ENCODE measurements at places on chromosomes 4 and X.

GRCh38 chr4:72390409-72390808, 178.6 kb downstream of the ADAMTS3 start:
- DNase-seq, result no peak

GRCh38 chr4:3079694-3080123, 5.2 kb downstream of the HTT start:
- no peak for DNase-seq

DNA sequence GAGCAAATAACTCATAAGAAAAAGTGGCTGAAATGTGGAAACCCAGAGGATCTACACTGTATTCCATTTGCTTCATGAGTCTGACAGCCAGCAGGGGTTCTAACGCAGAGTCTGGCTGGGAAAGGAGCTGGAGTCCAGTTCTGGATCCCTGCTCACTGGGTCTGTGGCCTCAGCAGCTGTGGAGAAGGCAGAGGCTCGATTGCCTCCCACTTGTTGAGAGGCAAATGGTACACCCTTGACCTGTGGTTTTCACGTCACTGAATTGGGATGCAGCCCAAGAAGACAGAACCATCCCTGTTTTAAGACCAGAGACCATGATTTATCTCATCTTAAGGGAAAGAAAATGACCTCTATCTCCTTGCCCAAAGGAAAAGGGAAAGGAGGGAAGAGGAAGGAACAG, 147.0 kb upstream of the NOCT start:
- no peak for DNase-seq

DNA sequence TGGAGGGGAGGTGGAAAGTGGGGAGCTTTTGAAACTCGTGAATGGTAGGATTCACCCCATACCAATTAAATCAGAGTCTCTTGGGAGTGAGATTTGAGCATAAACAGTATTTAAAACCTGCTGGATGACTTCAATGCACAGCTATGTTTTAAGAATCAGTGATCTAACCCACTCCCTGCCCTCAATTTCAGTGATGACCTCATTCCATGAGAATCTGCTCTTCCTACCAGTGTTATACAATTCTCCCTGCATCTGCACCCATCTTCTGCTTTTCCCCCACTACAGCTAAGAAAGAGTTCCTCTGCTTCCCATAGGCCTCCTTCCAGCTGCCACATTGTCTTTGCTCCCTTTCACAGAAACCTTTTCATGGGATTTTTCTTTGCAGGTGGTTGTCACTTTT, 18.3 kb upstream of the H2AZ1 start:
- no peak for DNase-seq

- no peak for DNase-seq
Measured at GRCh38 chrX:137999552-137999951, 433.6 kb downstream of the ZIC3 start.

- DNase-seq, result no peak
Measured at GRCh38 chrX:153769865-153770600, 6.0 kb downstream of the PLXNB3 start.

- DNase-seq, result no peak
Measured at GRCh38 chr4:96630839-96631238, 790.9 kb downstream of the PDHA2 start.

DNA sequence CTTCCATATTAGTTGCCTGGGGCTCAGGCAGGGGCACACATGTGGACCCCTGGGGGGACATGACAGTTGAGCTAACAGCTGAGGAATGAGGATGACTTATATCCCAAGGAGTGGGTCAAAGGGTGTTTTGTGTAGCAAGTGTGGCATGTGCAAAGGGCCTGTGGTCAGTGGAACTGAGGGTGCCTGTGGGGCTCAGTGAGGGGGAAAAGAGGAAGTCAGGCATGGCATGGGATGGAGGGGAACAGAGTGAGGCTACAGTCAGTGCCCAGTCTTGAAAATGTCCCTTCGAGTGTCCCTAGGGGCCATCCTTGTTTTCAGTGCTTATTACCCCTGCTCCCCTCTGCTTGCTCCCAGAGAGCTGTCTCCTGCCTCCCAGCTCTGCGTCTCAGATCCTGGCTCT, 64.3 kb upstream of the CD99 start:
- DNase-seq, result no peak

- DNase-seq, result no peak
Measured at GRCh38 chr4:154617820-154618317, 5.4 kb upstream of the FGG start.

DNA sequence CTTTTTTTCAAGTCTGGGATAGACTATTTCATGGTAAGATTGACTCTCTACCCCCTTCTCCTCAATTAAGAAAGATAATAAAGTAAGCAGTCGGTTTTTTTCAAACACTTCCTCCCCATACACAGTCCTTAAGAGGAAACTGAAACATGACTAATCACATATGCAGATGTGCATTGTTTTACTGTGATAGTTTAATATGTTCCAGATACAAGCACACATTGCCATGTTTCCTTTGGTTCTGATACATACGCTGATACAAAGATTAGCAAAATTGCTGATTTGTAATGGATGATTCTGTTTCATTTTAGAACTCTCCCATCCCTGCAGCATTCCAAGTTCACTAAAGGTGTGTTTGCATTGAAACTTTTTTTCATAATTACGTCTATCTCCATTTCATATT, 76.1 kb downstream of the FBXO8 start:
- no peak for DNase-seq

GRCh38 chrX:30613721-30614120, 36.2 kb upstream of the TASL start:
- DNase-seq, result no peak

DNA sequence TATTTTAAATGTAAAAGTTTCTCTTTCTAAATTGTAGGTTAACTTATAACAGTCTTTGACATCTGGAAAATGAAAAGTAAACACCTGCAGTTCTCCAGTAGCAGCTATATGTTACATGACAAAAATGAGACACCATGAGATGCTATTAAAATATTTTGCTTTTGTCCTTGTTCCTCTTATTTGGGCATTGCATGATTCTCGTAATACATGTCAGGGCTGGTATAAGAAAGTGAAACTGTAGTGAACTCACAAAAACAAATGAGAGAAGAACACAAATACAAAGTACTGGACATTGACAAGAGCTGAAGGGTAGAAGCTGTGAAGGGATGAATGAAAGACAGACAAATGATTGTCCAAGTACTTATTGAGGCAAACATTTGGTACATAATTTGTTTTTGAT, 9.0 kb downstream of the GK2 start:
- DNase-seq, result no peak

GRCh38 chr4:114688059-114688458, 89.5 kb downstream of the UGT8 start:
- no peak for DNase-seq

- DNase-seq, result no peak
Measured at GRCh38 chrX:31021537-31021936, 50.3 kb downstream of the FTHL17 start.

DNA sequence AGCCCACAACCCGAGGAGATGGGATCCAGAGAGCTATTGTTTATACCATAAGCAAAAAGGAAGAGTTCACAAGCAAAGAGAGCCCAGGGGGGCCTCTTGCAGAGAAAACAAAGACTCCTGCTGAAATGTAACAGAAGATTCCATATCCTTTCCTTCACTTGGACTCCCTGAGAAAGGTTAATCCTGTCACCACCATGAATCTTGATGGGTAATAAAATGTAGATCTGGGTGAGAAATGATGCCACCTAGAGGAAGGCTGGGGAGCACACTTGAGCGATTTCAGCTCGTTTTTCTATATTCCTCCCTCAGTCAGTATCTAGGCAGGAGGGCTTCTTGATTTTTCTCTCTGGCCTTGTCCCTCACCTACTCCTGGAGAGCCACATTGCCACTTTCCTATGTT, 10.2 kb upstream of the KCNE5 start:
- DNase-seq, result no peak

- DNase-seq, result no peak
Measured at GRCh38 chr4:109389369-109390114, 44.1 kb upstream of the SEC24B start.

GRCh38 chr4:44425614-44426208, 22.9 kb downstream of the KCTD8 start:
- no peak for DNase-seq

DNA sequence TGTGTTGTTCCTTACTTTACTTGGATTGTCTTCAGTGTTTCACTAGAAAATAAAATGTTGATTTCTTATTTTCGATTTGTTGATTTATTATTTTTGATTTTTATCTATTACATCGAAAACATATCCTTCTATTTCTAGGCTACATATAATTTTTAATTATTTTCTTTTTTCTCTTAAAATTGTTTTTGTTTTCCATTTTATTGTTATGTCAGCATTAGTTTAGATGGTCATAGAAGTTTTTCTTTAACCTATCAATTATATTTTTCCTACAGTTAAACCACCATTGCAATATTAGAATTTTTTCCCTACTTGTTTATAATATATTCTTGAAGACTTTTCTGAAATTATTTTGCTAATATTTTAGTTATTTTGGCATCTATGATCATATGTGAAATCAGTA, 1685.1 kb downstream of the RPA4 start:
- DNase-seq, result no peak

GRCh38 chr4:108762559-108763225, at the start of gene ETNPPL:
Gene ETNPPL, minus strand, starts transcription at chr4:108763053. Its CDS starts 155 bp downstream, at chr4:108762898.
- no peak for DNase-seq

GRCh38 chrX:43971966-43972961, 926 bp downstream of the NDP start:
- no peak for DNase-seq

- DNase-seq, result no peak
Measured at GRCh38 chr4:183721207-183722081, 62.4 kb downstream of the TRAPPC11 start.

- DNase-seq, result no peak
Measured at GRCh38 chr4:6965329-6965728, 55.7 kb downstream of the TBC1D14 start.

GRCh38 chr4:8524595-8525382, 55.4 kb upstream of the GPR78 start:
- no peak for DNase-seq
